ENCODE measurements at places on chromosomes 7 and 10.

- DNase-seq: no peak
Observed at GRCh38 chr10:76550806-76551205, 1086.8 kb downstream of the KCNMA1 start.

- DNase-seq: no peak
Observed at GRCh38 chr10:34420795-34421194, 394.3 kb downstream of the PARD3 start.

GRCh38 chr10:20380401-20380800 lies 516.7 kb downstream of the NEBL start:
- DNase-seq: no peak

DNA sequence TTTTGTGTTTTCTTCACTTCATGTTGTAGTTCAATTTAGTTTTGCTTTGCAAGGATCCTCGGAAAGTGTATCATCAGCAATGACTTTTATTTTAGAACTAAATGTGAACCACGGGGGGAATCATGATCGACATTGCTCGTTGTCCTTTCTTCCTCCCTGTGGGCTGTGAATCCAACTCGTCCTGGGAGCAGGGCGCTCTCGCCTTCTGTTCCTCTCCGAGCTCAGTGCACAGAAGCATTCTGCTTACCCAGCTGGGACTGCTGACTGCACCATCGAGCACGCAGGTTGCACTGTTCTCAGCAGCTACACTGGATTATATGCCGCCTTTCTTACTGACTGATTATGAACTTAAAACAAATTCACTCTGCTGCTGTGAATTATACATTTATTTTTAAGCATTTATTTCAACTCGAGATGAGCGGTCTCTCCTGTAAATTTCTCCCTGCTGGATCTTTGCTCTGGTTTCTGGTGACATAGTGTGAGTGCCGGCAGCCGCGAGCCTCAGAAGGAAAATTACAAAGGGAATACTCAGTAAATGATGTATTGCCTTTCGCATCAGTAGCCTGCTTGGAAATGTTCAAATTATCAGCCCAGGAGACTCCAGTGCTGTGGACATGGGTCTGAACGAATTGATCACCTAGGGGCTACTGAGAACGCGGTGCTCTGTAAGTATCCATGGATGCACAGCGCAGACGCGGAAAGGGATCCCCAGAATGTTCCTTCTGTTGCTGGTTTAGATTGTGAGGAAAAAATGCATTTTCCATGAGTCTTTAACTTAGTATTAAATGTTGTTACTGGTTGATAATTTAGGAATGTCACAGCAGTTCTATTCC lies 92.6 kb downstream of the PTPRE start:
- no peak for DNase-seq

- DNase-seq: no peak
Observed at GRCh38 chr10:9018195-9019173, 964.0 kb downstream of the GATA3 start.

Data from endothelial cell (in vitro differentiated cells).